ENCODE measurements at places on chromosomes 4 and X.

DNA sequence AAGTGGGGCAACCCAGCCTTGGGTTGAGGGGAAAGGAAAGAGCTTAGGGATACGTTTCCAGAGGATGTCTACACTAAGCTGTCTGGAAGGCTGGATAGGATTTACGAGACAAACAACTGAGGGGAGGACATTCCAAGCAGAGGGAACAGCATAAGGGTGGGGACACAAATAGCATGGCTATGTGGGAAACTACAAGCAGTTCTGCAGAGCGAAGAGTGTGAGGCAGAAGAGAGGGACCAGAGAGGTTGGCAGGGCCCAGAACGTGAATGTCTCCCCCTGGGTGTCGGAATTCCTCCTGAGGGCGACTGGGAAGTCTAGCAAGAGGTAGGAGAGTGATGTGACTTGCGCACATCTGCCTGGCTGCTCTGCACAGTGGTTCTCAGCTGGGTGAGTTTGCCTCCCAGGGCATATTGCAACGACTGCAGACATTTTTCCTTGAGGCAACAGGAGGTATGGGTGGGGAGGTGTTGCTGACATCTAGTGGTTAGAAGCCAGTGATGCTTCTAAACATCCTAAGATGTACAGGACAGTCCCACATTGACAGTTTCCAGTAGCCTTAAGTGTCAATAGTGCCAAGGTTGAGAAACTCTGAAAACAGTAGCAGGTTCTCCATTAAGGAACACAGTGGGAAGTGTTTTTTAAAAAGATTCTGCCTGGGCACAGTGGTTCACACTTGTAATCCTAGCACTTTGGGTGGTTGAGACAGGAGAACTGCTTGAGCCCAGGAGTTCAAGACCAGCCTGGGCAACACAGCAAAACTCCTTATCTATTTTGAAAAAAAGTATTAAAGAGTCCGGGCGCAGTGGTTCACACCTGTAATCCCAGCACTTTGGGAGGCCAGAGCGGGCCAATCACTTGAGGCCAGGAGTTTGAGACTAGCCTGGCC is 9.2 kb downstream of the NDUFA1 start:
- DNase-seq: peak; percentile 43

DNA sequence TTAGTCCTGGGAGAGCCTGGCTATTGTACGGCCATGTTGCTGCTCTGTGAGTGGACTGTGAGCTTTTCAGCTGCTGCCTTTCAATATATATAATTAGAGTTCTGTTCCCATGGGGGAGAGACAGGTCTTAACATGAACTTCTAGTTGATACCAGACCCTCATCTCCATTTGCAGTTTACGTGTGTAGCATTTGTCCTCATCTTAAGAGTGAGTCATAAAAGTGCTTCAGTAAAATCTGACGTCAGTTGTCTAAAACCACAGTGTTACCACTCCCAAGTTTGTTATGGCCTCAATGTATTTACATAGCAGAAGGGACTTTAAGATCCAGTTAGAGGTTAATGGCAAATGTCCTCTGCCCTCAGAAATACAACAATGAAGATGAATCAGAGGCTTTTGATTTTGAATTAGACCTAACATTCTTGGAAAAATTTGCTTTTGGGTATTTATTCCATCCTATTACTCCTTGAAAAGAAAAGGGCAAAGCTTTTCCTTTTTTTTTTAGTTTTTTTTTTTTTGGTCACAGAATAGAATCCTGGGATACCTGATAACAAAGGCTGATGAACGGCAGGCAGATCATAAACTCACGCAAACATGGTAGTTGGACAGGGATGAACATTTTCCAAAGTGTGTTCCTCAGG is 38.6 kb downstream of the PHOX2B start:
- DNase-seq: no peak

- DNase-seq: no peak
These were observed 1.5 kb upstream of the DDX3X start for GRCh38 chrX:41332408-41333002.

DNA sequence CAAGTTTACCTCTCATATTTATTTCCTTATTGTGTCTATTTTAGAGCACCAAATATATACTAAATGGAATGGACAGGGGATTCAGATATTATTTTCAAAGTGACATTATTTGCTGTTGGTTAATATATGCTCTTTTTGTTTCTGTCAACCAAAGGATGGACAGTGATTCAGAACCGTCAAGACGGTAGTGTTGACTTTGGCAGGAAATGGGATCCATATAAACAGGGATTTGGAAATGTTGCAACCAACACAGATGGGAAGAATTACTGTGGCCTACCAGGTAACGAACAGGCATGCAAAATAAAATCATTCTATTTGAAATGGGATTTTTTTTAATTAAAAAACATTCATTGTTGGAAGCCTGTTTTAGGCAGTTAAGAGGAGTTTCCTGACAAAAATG is 6.2 kb downstream of the FGB start:
- no peak for DNase-seq

GRCh38 chrX:40912576-40912975 is 172.7 kb upstream of the USP9X start:
- DNase-seq: no peak

Measured in activated T-cell treated with anti-CD3 and anti-CD28 coated beads, Interleukin-2, amount 50 U/mL, for 24 hours (primary cell).